Endothelial cell of umbilical vein (primary cell): ENCODE measurements at places on chromosomes 7 and 10. TPM values are rescaled to one million over a fixed set of nuclear protein-coding genes. Genes with fewer than 3 reads are reported as not detected.

DNA sequence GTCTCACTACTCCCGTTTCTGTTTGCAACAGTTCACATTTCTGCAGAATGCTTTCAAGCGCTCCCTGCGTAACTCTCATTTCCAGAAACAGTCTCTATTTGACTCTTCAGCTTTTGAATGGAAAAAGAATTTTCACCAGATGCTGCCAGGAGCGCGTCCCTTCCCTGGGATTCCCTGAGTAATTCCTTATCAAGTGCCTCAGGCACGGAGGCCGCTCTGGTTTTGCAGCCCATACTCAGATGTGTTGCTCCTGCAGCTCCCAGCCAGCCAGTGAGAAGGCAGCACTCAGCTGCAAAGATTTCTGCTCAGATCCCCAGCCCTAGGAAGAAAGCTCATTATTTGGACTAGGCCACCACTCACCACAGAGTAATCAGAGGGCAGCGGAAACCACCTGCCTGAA is 161.1 kb upstream of the CHST15 start:
- no peak for DNase-seq
- no peaks in the 10 kb centered on the region for H3K27me3 ChIP-seq
- H3K27ac ChIP-seq = no peak overlapping the region
- H3K4me1 ChIP-seq = no peaks in the 10 kb centered on the region
- no peaks in the 10 kb centered on the region for H3K36me3 ChIP-seq

GRCh38 chr10:97015240-97015639 is 170.5 kb downstream of the SLIT1 start:
- DNase-seq = no peak
- no peaks in the 10 kb centered on the region for H3K4me1 ChIP-seq
- no peaks in the 10 kb centered on the region for H3K27me3 ChIP-seq
- no peak overlapping the region for H3K27ac ChIP-seq
- no peaks in the 10 kb centered on the region for H3K36me3 ChIP-seq
- H3K4me3 ChIP-seq = no peak overlapping the region

DNA sequence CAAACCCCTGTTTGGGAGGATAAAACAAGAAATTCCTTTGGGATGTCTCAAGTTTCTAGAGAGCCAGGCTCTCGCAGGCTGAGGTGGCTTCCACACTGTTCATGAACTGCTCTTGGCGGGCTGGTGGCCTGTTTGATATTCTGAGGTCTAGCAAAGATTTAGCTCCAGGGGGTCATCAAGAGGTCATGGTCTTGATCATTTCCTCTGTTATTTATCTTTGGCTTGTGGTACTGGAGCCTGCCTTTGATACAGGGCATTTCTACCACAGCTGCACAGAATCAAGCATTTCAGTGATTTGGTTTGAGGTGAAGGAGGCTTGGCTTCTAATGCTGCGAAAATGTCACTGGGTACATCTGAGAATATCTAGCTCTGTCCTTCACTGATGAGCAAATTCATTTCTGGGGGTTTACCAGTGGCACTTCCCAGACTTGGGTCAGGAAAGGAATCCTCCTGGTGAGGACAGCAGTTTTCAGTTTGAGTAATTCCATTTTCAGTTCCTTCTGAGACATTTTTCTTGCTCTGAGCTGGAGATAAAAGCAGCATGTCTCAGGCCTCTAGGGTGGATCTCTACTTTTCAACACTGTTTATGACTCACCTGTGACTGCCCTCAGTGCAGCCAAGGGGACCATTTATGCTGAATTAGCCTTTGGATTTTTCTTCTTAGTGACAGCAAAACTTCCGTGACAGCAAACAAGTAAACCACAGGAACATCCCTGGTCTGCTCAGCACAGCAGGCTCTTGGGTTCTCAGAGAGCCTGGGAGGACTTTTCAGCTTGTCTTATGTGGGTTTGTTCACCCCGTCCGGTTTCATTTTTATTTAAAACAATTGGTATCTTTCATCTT is 312.0 kb downstream of the RNLS start:
- H3K4me1 ChIP-seq = peaks cover 5% of the 10 kb centered on the region
- no peaks in the 10 kb centered on the region for H3K36me3 ChIP-seq
- DNase-seq = no peak

DNA sequence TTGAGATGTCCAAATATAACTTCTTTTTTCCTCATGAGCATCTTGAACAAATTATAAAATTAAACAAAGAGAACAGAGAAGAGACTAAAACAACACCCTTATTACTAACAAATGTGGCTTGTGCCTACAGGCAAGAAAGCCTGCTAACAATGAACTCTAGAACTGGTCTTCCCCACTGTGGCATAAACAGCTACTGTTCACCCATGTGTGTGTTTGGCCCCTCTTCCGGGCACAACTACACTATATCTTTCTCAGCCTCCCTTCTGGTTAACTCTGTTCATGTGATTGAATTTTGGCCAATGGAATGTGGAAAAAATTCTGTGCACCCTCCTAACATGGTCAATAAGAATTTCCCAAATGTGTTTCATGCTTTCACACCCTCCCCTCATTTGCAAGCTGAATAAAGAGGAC is 117.0 kb downstream of the KBTBD2 start:
- peaks cover 10% of the 10 kb centered on the region for H3K4me1 ChIP-seq
- no peak overlapping the region for H3K27ac ChIP-seq
- DNase-seq = no peak
- H3K4me3 ChIP-seq = no peak overlapping the region
- no peaks in the 10 kb centered on the region for H3K36me3 ChIP-seq

Gene OPN4
- polyA plus RNA-seq = not detected in 2 replicates

GRCh38 chr10:75295868-75296441 is 60.2 kb upstream of the COMTD1 start:
- H3K4me3 ChIP-seq = no peak overlapping the region
- H3K27me3 ChIP-seq = no peaks in the 10 kb centered on the region
- no peak overlapping the region for H3K27ac ChIP-seq
- peaks cover 13% of the 10 kb centered on the region for H3K4me1 ChIP-seq
- no peaks in the 10 kb centered on the region for H3K36me3 ChIP-seq

Gene SRPK2
- 8.6 and 13.4 TPM in 2 replicates for polyA plus RNA-seq

GRCh38 chr7:2715341-2716231 is 27.6 kb downstream of the AMZ1 start:
- no peaks in the 10 kb centered on the region for H3K27me3 ChIP-seq
- H3K4me1 ChIP-seq = peaks cover 9% of the 10 kb centered on the region
- no peak overlapping the region for H3K4me3 ChIP-seq
- no peak for DNase-seq

Gene CDH23
- polyA plus RNA-seq = not detected in 2 replicates

Gene GRID2IP
- 0.02 TPM in 1 of 2 replicates, not detected in the other for polyA plus RNA-seq

DNA sequence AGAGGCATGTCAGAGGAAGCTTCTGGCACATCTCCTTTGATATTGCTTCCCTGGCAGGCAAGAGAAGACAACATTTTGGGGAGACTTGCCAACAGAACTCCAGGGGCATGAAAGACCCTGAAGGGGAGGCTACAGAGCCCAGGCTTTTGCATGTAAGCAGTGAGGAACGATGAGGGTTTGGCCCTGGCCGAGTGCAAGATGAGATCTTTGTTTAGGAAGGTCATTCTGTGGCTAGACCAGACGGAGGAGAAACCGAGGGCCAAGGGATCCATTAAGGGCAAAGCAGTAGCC is 3.8 kb downstream of the SVIL start:
- no peak overlapping the region for H3K4me3 ChIP-seq
- no peaks in the 10 kb centered on the region for H3K27me3 ChIP-seq
- no peak for DNase-seq

- H3K27me3 ChIP-seq = no peaks in the 10 kb centered on the region
- no peak for DNase-seq
- no peak overlapping the region for H3K27ac ChIP-seq
- no peaks in the 10 kb centered on the region for H3K36me3 ChIP-seq
These were observed 58.9 kb downstream of the CLRN3 start for GRCh38 chr10:127833804-127834203.

DNA sequence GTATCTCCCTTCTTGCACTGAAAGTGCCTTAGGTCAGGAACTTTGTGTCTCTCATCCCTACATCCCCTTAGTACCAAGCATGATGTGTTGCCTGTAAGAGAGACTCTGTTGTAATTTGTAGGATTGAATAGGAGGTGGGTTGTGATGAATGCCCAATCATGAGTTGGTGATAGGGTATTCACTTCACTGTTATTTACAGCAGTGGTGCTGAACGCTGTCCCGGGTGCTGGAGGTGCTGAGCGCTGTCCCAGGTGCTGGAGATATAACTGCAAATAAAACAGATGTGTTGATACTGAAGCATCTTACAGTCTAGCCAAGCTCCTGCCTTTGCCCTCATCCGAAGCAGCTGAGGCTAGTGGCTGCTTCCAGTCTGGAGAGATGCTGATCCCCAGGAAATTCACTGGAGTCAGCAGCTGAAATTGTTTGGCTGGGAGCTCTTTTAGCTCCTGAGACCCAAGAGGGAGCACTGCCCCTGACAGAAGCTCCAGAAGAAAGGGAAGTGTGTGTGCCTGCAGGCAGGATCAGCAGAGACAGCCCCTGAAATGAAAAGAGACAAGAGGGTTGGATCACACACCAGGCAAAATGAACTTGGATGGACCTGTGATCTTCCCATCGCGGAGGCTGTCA is 183.4 kb downstream of the SORCS3 start:
- no peak overlapping the region for H3K27ac ChIP-seq
- H3K36me3 ChIP-seq = no peaks in the 10 kb centered on the region
- no peaks in the 10 kb centered on the region for H3K27me3 ChIP-seq
- H3K4me1 ChIP-seq = no peaks in the 10 kb centered on the region

Gene PKD2L1
- not detected in 2 replicates for polyA plus RNA-seq

GRCh38 chr10:132110111-132110521 is 44.4 kb downstream of the JAKMIP3 start:
- H3K4me3 ChIP-seq = no peak overlapping the region
- no peak for DNase-seq
- H3K4me1 ChIP-seq = no peaks in the 10 kb centered on the region
- H3K27me3 ChIP-seq = no peaks in the 10 kb centered on the region
- H3K27ac ChIP-seq = no peak overlapping the region

Gene EN2
- not detected in 2 replicates for polyA plus RNA-seq

Gene ARHGEF35
- not detected in 2 replicates for polyA plus RNA-seq

Gene GRM8
- not detected in 2 replicates for polyA plus RNA-seq

GRCh38 chr10:43078986-43079273 is 2.1 kb downstream of the RET start:
- peaks cover 2% of the 10 kb centered on the region for H3K4me1 ChIP-seq
- no peak for DNase-seq
- peaks cover 17% of the 10 kb centered on the region for H3K27me3 ChIP-seq
- no peaks in the 10 kb centered on the region for H3K36me3 ChIP-seq
- no peak overlapping the region for H3K4me3 ChIP-seq

GRCh38 chr10:28628184-28628893 is 49.0 kb upstream of the BAMBI start:
- no peaks in the 10 kb centered on the region for H3K4me1 ChIP-seq
- H3K27me3 ChIP-seq = peaks cover 10% of the 10 kb centered on the region

DNA sequence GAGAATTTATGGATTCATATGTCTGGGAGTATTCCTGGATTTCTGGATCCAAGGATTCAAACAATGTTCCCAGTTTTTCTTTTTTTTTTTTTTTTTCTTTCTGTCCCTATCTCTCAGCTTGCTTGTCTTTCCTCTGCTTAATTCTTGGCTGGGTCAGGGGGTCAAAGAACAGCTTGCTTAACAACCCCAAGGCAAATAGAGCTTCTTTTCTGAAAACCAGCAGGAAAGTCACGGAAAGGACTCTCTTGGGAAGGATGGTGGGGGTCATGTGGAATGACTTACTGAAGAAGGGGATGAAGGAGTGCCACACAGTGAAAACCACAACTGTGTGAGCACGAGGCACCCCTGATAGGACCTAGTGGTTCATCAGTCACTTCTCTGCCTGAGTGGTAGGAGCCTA is 36.1 kb downstream of the GRK5 start:
- no peaks in the 10 kb centered on the region for H3K36me3 ChIP-seq
- no peak overlapping the region for H3K4me3 ChIP-seq
- peaks cover 17% of the 10 kb centered on the region for H3K4me1 ChIP-seq
- peak; percentile 62 for DNase-seq

DNA sequence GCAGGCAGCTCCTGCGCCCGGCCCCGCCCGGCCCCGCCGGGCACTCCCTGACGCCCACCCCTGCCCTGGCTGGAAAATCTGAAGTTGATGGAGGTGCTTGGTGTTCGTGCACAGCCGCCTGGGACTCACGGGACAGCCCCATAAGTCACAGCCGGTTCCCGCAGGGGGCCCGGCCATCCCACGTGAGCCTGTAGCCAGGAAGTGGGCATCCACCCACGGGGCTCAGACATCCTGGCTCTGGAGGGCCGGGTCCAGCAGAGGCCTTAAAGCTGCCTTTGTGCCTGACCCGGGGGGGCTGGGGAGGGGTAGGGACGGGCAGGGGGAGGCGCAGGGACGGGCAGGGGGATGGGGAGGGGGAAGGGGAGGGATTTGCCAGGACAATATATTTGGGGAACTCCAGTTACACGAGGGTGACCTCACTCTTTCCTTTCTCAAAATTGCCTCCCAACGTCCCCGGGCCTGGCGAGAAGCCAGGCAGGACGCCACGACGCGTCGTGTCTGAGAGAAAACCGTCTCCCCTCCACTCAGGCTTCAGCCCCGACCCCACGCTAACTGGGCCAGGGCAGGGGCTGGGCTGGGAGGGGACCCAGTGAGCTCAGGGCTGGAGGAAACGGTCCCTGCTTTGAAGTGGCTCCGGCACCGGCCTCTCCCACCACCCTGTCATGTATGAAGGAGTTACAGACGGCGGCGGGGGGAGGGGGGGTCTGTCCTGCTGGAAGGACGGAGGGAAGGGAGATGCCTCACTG is 82.1 kb upstream of the PDGFA start:
- H3K4me1 ChIP-seq = peaks cover 42% of the 10 kb centered on the region
- no peak overlapping the region for H3K4me3 ChIP-seq
- H3K27ac ChIP-seq = peak overlapping the region; percentile 97
- no peaks in the 10 kb centered on the region for H3K36me3 ChIP-seq

GRCh38 chr7:55476852-55477780 is 95.2 kb downstream of the VOPP1 start:
- no peaks in the 10 kb centered on the region for H3K4me1 ChIP-seq
- no peak overlapping the region for H3K4me3 ChIP-seq
- peaks cover 21% of the 10 kb centered on the region for H3K36me3 ChIP-seq
- H3K27me3 ChIP-seq = no peaks in the 10 kb centered on the region

DNA sequence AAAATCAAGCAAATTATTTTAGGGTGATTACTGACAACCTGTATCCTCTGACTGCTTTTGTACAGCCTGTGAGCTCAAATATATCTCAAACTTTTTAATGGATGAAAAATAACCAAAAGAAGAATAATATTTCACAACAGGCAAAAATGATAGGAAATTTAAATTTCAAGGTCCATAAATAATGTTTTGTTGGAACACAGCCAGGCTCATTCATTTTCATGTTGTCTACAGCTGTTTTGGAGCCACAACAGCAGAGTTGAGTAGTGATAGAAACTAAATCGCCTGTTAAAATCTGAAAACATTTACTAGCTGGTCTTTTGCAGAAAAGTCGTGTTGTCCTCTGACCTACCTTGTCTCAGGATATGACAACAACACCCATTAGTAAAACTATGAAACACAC is 75.9 kb downstream of the GLI3 start:
- no peaks in the 10 kb centered on the region for H3K27me3 ChIP-seq
- H3K36me3 ChIP-seq = no peaks in the 10 kb centered on the region
- H3K27ac ChIP-seq = no peak overlapping the region
- H3K4me1 ChIP-seq = no peaks in the 10 kb centered on the region
- DNase-seq = no peak
- H3K4me3 ChIP-seq = no peak overlapping the region

Gene ITIH5
- 0.05 TPM in 1 of 2 replicates, not detected in the other for polyA plus RNA-seq

- H3K4me1 ChIP-seq = no peaks in the 10 kb centered on the region
- H3K27me3 ChIP-seq = no peaks in the 10 kb centered on the region
- no peaks in the 10 kb centered on the region for H3K36me3 ChIP-seq
- H3K4me3 ChIP-seq = no peak overlapping the region
- H3K27ac ChIP-seq = no peak overlapping the region
These were observed 26.8 kb upstream of the NPS start for GRCh38 chr10:127522298-127522697.

GRCh38 chr7:21944616-21945453 is 864 bp downstream of the CDCA7L start:
- H3K36me3 ChIP-seq = no peaks in the 10 kb centered on the region
- no peaks in the 10 kb centered on the region for H3K27me3 ChIP-seq
- peaks cover 58% of the 10 kb centered on the region for H3K4me1 ChIP-seq
- H3K27ac ChIP-seq = peak overlapping the region; percentile 91
